ENCODE measurements at places on chromosomes 12 and 14.

GRCh38 chr14:68374682-68375081 lies 418.2 kb downstream of the ZFP36L1 start:
- no peak for DNase-seq

GRCh38 chr14:90844321-90844720 lies 28.1 kb upstream of the TTC7B start:
- DNase-seq, result no peak

DNA sequence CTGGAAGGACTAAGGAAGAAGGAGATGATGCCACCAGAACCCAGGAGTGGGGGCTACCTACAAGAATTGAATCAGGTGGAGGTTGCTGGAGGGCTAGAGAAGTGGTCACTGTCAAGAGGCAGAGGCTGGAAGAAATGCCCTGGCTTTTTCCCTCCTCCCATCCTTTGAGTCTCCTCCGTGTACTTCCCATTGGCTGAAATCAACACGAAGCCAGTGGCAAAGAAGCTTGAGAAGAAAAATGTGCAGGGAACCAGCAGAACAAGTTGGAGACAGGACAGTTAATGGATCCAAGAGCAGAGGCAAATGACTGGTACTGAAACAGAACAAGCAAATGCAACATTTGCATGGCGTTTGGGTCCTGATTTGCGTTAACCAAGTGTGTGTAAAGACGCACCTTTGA lies 9.1 kb upstream of the FBLN5 start:
- DNase-seq, result no peak

DNA sequence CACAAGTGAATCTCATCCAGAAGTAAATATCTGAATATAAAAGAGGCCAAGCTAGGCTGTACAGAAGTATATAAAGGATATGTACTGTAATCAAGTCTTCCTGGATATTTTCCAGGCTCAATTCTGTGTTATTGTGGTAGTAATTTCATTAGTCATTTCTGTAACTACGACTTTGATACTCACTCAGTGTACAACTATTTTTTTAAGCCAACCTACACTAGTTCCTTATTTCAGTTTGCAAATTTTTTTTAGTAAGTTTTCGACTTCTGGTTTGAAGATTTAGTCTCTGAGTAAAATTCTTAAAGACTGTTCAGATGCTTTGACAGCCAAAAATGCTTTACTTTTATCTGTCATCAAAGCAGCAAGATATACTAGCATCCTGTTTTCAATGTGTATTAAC lies 130.8 kb downstream of the CAPZA3 start:
- DNase-seq, result peak; percentile 31

GRCh38 chr14:39868949-39869348 lies 436.7 kb upstream of the FBXO33 start:
- no peak for DNase-seq

- no peak for DNase-seq
Measured at GRCh38 chr12:92191061-92191460, 45.4 kb upstream of the BTG1 start.

DNA sequence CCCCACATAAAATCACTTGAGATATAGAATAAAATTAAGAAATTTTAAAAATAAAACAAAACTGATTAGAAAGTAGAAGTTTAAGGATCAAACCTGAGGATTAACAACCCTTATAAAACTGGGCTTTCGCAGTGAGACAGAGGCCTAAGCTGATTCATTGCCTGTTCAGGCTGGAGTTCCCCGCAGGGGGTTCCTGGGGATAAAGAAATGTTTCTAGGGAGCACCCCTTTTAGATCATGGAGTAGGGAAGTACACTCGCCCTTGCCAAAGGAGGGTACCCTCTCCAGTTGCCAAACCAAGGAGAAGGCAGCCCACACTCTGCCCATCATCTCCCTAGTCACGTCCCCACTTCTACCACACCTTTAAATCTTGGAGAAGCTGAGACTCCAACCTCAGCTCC lies 6.8 kb downstream of the GLIPR1 start:
- DNase-seq, result no peak

DNA sequence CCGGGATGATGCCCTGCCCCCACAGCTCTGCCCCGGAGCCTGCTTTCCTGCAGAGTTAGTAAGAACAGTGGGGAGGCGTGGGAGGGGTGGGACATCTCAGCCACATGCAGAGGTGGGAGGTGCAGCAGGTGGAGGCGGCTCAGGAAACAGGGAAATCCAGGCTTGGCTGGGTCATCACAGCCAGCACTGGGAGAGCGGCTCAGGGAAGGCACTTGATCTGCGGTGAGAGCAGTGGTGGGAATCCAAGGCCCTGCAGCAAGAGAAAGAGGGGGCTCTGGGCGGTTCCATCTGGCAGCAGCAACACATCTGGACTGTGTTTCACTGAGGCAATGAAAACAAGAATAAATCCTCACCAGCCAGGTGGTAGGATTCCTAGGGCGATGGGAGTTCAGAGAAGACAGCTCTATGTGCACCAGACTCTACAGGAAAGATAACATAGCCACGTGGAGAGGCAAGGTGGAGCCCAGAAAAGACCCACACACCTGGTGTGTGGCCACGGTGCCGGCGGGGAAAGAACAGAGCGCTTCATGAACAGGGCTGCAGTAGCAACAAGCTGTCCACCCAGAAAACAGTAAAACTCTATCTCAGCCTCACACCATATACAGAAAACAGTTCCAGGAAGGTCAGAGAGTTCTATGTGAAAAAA lies 57.6 kb downstream of the CCDC85C start:
- peak; percentile 18 for DNase-seq

DNA sequence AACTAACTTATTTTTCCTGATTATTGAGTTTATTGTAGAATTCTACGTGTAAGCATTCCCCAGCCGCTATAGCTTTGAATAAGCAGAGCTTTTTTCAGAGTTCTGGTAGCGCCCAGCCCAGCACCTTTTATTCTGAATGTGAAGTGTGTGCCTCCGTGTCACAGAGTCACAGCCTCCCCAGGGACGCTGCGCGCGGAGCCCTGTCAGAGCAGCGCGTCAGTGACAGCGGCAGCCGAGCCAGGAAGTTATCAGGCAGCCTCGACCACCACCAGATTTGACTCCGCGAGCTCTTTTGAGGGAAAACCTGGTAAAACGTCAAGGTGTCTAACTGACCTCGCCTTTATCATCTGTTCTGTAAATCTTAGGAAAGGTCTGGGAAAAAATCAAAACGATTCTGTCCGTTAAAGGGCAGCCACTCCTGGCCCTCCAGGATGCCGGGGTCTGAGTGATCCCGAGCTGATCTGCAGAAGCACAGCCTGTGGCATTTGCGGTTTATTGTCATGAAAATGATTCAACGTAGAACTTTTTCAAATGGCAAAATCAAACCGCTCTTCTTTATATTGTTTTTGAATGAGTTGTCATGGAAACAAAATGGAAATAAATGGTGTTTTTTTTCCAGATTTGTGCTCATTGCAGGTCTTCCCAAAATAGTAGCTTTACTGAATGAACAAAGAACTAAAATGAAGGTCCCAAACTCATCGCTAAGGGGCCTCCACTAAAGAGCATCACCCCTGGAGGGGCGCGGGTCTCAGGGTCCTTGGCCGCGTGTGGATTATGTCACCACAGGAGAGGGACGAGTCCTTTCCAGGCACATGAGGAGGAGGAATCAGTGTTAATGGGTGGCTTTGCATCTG lies 43.1 kb upstream of the MMP17 start:
- no peak for DNase-seq

DNA sequence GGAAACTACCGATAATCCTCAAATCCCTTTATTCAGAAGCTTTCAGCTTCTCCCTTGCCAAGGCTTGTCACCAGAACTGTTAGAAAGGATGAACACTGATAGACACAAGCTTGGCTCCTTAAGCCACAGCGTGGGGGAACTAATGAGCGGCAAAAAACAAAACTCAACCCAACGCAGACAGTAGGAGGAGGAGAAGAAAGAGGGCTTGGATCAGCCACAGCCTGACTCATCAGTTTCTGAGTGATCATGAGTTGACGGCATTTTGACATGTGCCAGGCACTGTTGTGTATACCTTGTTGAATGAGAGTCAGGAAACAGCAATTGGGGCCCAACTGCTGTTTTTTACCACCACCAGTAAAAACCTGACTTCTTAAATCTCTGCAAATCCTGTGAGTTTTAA lies 23.7 kb downstream of the PLXNC1 start:
- no peak for DNase-seq

DNA sequence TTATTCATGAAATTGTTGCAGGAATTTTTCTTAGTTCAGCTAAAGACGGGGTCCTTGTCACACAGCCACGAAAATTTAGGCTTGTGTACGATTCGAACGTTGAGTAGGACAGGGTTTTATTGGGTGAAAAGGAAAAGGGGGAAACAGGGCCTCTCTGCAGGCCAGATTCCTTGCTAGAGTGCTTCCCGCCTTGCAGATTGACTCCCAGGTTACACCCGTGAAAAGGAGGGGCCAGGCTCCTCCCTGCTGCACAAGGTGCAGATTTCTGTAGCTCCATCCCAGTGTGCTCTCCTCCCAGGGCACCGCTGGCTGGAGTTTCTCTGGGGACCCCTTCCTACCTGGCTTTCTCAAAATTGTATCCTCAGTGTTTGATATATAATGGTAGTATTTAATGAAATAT lies 221.5 kb downstream of the ERC1 start:
- no peak for DNase-seq

- peak; percentile 86 for DNase-seq
Measured at GRCh38 chr12:8038659-8039114, 6.2 kb downstream of the FOXJ2 start.

DNA sequence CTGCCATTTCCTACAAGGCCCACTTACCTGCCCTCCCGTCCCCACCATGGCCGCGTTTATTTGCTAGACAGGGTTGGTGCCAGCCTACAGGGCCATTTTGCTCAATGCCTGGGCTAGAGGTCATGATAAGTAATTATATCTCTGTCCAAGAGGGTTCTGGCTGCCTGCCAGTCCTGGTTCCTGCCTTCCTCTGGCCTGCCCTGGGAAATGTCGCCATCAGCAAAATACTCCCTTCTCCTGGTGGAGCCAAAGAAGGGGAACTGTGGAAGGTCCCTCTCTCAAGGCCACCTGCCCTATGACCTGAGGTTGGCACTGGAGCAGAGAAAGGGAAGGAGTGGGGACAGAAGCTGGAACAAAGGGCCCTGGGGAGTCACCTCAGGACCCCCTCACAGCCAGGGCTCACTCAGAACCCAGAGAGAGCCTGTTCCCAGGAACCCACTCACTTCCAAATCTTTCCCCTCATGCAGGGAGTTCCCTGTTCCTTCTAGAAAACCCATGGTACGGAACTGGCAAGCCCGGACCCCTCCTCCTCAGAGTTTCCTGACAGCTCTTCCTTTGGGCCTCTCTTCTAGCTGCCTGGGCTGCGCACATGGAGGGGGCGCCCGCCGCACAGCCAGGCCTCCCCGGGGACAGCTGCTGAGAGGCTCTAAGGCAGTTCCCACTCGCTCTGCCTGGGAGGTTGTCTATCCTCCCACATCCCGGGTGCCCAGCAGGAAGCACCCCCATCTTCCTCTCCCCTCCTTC lies 280.5 kb downstream of the DPF3 start:
- DNase-seq, result no peak

DNA sequence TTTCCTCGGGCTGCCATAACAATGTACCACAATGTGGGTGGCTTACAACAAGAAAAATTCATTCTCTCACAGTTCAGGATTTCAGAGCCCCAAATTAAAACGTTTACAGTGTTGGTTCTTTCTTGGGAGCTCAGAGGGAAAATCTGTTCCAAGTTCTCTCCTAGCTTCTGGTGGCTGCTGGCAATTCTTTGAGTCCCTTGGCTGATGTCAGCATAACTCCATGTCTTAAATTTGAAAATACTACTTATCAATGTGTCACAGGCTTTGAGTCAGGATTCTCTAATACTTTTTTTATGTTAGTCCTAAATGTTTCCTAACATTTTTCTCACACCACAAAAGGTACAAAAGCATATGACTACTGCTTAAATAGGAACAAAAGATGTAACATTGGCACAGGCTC lies 198.4 kb upstream of the ATXN7L3B start:
- no peak for DNase-seq

- no peak for DNase-seq
Measured at GRCh38 chr14:71665781-71666180, 266.4 kb upstream of the RGS6 start.

DNA sequence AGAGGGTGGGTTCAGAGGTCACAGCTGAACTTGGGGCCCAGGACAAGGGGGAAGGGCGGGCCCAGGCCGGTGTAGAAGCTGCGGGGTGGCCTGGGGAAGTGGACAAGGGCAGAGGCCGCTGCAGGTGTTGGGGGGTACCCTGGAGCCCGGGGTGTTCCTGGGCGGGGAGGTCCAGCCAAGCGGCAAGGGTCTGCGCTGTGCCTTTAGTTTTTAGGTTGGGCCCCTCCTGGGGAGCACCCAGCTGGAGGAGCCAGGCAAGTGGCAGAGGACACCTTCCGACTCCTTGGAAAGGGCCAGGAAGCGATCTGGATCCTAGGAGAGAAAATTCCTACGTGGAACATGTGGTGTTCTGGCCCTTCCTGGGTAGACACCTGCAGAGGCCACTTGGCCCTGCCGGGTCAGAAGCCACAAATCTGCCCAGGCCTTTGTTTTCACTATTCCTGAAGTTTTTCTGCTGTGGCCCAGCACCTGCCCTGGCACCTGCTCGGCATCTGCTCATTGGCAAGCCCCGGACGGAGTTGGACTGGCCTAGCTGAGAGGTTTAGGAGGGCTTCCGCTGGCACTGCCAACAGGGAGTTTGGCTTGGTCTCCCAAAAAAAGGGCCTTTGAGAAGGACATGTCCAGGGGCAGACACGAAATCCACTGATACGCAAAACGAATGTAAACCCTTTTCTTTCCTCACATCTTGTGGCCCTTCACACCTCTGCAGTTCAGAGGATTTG lies 61.1 kb downstream of the SMUG1 start:
- DNase-seq, result no peak

DNA sequence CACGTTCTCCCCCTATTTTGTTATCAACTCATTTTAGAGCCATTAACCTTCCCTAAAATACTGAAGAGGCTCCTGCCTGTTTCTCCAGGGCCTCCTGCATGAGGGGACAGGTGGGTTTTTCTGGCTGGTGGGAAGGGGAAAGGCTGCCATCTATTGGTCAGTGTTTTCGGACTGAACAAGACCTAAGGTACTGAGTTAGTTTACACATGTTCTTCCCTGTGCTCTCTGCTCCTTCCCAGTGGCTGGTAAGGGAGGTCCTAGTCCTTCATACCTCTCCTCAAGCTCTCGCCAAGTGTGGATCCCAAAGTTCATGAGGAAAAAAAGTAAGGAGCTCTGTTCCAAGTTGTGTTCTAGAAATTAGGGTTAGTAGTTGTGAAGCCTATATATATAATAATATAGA lies 357.5 kb downstream of the FSCB start:
- peak; percentile 41 for DNase-seq

DNA sequence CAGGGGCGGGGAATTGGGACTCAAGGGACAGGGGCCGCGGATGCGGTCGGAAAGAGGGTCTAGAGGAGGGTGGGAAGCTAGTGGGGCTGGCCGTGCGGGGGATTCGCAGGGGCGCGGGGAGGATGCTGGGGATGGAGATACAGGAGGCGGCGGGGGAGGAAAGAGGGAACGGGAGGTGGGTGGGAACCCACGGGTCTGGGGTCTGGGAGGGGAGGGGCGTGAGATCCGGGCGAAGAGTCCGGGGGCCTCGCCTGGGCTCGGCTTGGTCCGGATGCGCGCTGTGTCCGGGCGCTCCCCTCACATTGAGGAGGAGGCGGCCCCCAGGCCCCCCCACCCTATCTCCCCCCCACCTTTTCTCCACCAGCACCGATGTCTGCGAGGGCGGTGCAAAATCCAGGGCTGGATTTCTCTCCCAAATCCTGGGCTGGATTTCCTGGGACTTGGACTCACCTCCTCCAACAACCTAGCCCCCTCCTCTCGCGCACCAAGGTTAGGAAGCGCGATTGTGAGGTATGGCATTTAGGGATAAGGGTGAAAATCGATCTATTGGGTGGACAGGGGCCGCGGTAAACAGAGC lies at the start of gene AGAP2:
Gene AGAP2 (minus strand): TSS at position 82 of the 577 bp plus-strand sequence. CDS start 496 bp downstream, outside the sequence.
- no peak for DNase-seq

- no peak for DNase-seq
Measured at GRCh38 chr12:23880988-23881387, 68.5 kb downstream of the SOX5 start.

All from KBM-7 (cell line).